Hindlimb muscle (tissue), 1 donor: ENCODE measurements at places on chromosomes 3 and 15.

DNA sequence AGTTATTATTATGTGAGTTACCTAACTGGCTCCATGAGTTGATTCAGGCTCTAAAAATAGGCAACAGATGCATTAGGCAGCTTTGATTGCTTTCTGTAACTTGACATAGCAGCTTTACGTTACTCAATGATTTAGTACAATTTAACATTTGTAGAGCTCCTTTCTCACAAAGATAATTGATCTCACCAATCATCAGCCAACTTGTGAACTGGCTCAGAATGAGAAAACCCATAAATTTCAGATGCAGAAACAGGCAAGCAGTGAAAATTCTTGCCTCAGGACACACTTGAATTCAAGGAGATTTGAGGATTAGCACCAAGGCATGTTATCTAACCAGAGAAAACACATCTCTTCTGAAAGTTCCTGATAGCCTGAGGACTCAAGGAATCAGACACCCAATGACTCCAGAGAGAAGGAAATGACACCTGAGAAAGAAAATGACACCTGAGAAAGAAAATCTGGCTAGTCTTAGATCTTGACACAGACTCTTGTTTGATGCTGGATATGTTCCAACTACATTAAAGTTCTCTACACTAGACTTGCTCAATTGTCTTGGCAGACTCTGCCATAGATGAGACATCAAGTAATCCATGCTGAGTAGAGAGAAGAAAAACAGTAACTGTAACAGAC is 315.1 kb upstream of the CBLB start:
- no peak for DNase-seq

GRCh38 chr15:81560405-81560804 is 186.4 kb upstream of the TMC3 start:
- no peak for DNase-seq

DNA sequence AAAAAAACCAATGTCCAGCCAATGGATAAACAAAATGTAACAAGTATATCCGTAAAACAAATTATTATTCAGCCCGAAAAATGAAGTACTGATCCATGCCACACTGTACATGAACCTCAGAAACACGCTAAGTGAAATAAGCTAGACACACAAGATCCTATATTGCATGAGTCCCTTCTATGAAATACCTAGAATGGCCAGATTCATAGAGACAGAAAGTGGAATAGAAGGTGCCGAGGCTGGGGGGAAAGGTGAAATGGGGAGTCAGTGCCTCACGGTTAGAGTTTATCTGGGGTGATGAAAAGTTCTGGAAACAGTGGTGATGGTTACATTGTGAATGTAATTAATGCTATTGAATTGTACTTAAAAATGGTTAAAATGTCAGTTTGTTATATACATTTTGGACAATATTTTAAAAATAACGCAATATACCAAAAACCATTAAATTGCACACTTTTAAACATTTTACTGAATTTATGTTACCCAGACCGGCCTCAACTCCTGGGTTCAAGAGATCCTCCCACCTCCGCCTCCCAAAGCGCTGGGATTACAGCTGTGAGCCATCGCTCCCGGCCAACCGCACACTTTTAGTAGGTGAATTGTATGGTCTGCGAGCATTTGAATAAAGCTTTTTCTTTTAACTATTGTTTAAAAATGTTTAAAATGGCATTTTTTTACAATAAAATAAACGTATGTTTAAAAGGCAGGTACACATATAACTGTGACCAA is 2.1 kb downstream of the RNF168 start:
- no peak for DNase-seq

DNA sequence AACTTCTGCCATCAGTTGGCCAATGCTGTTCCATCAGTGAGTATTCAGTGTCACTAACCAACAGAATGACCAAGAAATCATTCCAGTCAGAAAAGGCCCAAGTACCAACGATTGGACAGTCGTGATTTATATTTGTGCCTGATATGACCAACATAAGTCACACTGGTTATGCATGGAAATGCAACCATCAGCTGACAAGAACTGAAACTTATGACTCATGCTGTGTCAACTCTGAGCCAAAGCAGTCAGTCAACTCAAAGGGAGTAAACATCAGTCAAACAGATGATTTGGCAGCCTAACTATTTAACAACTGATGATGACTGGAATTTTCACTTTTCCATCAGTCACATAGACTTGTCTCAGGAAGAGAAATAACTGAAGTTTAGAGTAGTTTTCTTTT is 142.4 kb downstream of the ANXA2 start:
- no peak for DNase-seq

GRCh38 chr3:53719796-53720195 is 126.4 kb downstream of the CHDH start:
- no peak for DNase-seq

- peak; percentile 14 for DNase-seq
These were observed 29.8 kb upstream of the SENP5 start for GRCh38 chr3:196837819-196838420.

DNA sequence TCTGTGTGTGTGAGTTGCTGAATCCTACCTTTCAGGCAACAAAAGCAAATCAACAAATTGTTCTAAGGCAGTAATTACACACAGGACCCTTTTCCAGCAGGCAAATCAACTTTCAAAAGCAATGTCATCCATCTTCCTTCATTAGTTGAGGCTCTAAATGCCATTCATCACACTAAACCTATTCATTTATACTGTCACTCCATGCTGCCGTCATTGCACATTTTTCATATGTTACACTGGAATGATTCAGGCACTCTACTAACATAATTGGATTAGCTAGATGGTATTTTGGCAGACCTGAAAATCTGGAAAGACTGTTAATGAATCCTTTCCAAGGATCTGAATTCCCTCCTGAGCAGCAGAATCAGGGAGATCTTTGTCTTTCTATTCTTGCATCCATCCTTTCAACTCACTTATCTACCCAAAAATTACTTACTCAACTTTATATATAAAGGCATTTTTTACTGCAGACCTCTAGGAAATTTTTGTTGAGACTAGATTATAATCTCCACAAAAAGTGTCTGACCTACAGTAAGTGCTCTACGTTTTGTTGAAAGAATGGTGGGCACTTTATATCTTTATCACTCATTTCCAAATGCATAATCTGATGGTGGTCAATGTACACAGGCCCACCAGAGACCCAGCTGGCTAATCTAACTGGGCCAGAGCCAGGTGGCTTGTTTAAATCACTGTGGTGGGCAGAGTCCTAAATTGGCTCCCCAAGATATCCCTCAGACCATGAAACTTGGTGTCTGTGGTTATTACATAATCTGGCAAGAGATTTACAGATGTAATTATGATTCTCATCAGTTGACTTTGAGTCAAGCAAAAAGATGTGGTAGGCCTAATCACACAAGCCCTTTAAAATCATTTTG is 25.0 kb downstream of the MIX23 start:
- DNase-seq, result no peak

GRCh38 chr3:93973131-93974126 is at the start of gene PROS1:
TSS of gene PROS1 (minus strand) at chr3:93973896. CDS start at chr3:93973749, 147 bp downstream.
- peak; percentile 87 for DNase-seq

- DNase-seq, result no peak
These were observed 58.2 kb upstream of the TMC3 start for GRCh38 chr15:81432179-81432578.
